Left lobe of liver (tissue), 2 donors: ENCODE measurements at places on chromosomes 16 and 17. TPM values are rescaled to one million over a fixed set of nuclear protein-coding genes. Genes with fewer than 3 reads are reported as not detected.

- DNase-seq, result peak; percentile 87
These were observed at the start of gene ZNRF1 for GRCh38 chr16:74998481-74999218. ZNRF1 (plus strand) TSS chr16:74999024; CDS start chr16:74999672, 648 bp downstream.

DNA sequence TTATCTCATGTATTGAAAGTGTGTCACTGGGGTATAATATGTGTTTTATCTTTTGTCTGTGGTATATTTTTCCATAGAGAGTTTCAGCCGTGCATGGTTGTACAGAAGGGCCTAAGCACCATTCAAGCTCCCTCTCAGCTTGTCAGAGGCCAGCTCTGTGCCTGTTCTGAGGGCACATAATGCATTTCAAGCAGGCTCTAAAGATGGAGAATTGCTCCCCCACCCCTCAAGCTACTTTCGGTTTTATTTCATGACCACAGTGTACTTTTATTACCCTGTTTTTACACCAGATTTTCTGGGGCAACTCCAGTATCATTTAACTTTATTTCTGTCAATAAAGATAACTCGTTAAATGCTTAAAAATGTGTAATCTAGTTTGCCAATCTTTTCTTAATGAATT is 131.7 kb downstream of the SHISA6 start:
- DNase-seq, result no peak

DNA sequence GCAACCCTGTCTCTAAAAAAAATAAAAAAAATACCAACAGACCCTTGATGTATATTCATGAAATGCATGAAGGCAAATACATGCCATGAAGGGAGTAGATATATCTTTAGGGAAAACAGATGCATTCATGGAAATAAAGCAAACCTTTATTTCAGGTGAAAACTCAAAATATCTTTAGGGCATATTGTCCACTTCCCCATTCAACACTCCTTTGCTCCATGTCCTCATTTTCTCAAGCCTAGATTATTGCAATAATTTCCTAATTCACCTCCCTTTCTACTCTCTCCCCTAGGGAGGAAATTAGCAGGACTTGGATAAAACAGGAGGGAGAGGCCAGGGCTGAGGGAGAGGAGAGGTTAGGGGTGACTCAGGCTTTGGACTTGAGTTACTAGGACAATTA is 5.7 kb upstream of the VPS25 start:
- DNase-seq, result no peak

DNA sequence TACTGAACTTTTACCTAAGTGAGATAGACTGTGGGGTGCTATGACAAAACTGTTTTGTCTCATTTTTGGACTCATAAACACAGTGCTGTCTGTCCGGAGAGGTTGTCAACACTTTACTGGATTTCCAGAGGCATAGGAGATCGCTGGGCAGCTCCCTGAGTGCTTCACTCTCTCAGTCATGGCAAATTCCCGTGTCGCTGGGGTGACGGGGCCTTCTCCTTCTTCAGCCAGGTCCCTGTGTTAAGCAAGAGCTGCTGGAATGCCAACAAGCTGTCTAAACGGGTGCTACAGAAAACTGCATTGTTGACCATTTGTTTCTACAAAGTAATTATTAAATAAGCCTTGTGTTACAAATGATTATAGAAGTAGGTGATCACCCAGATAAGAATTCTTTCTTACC is 141.6 kb downstream of the DNAH9 start:
- DNase-seq, result no peak

DNA sequence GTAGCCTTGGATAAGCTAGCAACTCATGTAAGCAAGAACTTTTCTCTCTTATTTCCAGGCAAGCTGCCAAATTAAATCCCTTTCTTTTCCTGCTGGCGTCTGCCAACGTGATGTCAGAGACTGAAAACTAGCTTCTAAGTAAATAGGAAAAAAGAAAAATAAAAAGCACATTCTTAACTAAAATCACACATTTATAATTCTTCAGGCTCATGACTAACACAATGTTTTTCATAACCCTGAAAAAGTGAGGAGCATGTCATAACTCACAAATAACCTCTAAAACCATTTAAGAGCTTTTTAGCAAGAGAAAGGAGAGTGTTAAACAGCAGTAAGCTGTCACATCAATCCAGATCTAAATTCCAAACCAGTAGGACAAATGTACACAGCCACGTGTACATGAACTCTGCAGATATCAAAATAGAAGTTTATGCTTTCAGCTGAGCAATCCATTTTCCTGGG is 110.0 kb downstream of the N4BP1 start:
- DNase-seq, result peak; percentile 55

DNA sequence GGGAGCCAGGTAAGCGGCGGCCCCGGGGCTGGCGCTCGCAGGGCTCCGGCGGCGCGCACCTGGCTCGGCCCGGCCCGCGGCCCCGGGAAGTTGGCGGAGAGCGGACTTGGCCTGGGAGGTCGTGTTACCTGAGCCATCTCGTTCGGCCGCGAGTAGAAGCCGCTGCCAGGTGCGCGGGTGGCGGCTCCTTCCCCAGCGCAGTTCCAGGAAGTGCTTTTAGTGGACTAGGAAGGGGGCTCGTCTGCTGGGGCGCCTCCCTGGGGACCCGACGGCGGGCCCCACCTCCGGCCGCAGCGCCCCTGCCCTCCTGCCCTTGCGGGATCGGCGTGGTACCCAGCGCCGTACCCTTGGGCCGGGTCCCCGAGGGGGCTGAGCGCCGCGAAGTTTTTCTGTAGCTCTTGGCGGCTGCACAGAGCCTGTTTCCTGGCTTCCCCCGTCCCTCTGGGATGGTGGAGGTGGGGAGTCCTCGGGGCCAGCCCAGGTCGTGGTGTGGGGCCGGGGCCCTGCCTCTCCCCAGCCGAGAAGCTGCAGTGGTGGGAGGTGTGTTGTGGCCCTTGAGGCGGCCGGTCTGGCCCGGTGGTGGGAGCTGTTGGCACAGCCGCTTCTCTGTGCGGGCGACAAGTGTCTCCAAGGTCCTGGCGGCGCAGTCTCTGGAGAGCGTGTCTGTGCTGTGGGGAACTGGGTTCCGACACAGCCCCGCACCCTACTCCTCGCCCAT is 96.9 kb downstream of the RAB11FIP4 start:
- DNase-seq, result peak; percentile 59

DNA sequence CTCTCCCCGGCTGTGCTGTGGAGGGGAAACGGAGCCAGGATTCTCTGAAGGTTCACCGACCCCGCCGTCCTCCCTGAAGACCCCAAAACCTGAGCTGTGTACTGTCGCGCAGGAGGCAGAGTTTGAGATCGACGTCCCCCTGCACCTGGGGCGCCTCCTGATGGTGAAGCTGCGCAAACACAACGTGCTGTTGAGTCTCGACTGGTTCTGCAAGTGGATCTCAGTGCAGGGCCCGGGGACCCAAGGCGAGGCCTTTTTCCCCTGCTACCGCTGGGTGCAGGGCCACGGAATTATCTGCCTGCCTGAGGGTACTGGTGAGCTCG is 62.6 kb upstream of the TEKT1 start:
- DNase-seq, result no peak

DNA sequence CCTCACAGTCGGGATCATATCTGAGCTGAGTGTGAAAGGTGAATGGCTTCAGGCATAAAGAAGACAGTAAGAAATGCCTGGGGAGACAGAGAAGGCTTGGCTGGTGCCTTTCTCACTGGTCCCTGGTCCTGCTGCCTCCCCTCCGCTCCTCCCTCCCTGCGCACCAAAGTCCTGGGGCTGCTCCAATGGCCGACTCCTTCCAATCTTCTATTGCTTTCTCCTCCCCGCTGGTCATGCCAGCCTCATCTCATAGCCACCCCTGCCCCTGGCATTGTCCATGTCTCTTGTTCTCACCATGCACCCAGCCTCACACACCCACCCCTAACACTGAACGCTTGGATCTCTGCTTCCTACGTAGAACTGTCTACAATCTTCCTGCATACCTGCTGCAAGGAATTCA is 18.0 kb downstream of the TLE7 start:
- DNase-seq, result no peak

GRCh38 chr17:63931981-63932561 is at the start of gene CD79B:
CD79B (minus strand) TSS chr17:63932331; CDS start chr17:63932261, 70 bp downstream.
- DNase-seq, result no peak

- DNase-seq, result no peak
These were observed 1.7 kb downstream of the MLST8 start for GRCh38 chr16:2206780-2207433.

DNA sequence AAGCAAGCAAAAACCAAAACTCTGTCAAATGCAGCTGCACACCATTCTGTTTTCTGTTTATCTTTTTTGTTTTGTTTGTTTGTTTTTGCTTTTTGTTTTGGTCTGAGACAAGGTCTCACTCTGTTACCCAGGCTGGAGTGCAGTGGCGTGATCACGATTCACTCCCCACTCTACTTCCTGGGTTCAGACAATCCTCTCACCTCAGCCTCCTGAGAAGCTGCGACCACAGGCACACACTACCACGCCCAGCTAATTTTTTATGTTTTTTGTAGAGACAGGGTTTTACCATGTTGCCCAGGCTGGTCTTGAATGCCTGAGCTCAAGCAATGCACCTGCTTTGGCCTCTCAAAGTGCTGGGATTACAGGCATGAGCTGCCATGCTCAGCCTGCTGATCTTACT is 19.3 kb upstream of the SLFN13 start:
- DNase-seq, result no peak

DNA sequence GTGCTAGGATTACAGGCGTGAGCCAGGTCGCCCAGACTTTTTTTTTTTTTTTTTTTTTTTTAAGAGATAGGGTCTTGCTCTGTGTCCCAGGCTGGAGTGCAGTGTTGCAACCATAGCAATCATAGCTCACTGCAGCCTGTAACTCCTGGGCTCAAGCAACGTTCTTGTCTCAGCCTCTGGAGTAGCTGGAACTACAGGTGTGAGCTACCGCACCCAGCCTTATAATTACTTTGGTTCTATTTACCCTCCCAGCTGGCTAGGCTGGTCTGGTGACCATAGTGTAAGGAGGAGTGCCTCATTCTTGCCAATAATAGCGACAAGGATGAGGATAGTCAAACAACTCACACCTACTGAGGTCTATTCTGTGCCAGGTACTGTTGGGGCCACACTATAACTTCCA is 39.6 kb upstream of the USP7 start:
- no peak for DNase-seq

DNA sequence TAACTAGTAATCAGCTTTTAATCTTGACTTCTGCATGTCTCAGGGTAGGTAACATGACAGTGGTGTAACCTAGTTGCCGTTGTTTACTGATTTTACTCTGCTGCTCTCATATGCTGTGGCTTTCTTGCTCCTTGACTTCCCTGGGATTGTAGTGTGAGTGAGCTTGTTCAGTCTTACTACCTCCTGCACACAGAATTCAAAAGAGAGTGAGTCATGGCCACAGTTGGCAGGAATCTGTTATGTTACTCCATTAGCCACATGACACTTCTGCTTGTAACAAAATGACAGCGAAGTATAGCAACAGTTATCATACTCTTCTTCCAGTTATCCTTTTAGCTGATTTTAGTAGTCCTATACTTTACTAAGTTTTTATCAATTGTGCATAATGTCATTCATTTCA is 18.8 kb downstream of the TNRC6A start:
- DNase-seq, result no peak

GRCh38 chr17:3808701-3809100 is 7.7 kb upstream of the ITGAE start:
- DNase-seq, result no peak

GRCh38 chr16:13471036-13471435 is 448.9 kb upstream of the ERCC4 start:
- no peak for DNase-seq

- no peak for DNase-seq
These were observed 58.2 kb downstream of the RAP1GAP2 start for GRCh38 chr17:2854143-2855055.

GRCh38 chr16:47966325-47966724 is 189.5 kb downstream of the ABCC12 start:
- no peak for DNase-seq

DNA sequence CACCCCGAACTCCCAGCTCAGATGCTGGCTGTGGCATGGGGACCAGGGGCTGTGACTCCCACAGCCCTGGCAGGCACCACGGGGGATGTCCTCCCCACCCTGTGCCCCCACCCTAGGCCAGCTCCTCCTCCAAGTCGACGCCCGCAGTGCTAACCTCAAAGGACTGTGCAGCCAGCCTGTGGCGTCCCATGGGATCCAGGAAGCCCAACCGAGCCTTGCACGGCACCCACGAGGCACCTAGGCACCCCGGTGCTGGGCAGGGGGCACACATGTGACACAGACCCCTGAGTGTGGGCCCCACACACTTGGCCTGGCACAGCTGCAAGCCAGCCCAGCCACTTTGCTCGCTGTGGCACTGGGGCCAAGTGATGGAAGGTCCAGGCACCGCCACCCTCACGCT is 3.9 kb downstream of the GCGR start:
- DNase-seq, result no peak

GRCh38 chr16:24906901-24907300 is 61.1 kb downstream of the SLC5A11 start:
- DNase-seq, result no peak

- no peak for DNase-seq
These were observed 614.6 kb downstream of the MAF start for GRCh38 chr16:78985716-78986605.

DNA sequence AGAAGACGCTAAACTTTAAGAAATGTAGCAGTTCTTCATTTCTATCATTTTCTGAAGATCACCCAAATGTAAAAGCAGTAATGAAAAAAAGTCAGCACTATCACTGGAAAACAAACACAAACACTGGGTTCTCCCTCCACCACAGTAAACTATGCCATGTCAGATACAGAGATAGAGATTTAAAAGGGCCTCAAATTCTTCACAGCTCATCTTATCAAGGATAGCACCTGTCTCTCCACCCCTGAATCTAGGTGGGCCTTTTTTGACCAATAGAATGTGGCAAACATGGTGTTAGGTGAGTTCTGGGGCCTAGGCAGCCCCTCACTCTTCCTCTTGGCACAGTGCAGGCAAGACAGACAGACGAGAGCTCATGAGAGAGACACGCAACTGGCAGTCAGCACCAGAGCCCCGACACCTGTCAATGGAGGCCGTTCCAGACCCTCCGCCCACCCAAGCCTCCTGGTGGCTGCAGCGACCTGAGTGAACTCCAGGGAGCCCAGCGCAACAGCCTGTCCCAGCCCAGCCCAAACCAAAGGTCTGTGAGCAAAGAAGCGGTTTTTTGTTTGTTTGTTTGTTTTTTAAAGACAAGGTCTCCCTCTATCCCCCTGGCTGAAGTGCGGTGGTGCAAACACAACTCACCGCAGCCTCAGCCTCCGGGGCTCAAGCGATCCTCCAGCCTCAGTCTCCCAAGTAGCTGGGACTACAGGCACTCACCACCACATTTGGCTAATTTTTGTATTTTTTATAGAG is 79.8 kb downstream of the TBC1D16 start:
- DNase-seq, result peak; percentile 19

Gene SAMD14
- 1.9 TPM for total RNA-seq

Gene TCF25
- total RNA-seq, result 83.8 TPM

Gene CNTNAP4
- not detected for total RNA-seq

Gene AOC3
- 8.6 TPM for total RNA-seq

Gene ADGRG1
- 5.1 TPM for total RNA-seq

Gene CHST5
- total RNA-seq, result not detected

Gene ADAP2
- 7.7 TPM for total RNA-seq

Gene CYBA
- total RNA-seq, result 32.5 TPM

Gene TP53TG3F
- total RNA-seq, result not detected

Gene SNX20
- total RNA-seq, result 0.53 TPM

Gene SLC6A2
- total RNA-seq, result not detected

Gene TEX19
- total RNA-seq, result not detected

Gene CCDC200
- not detected for total RNA-seq
